ENCODE measurements at places on chromosomes 12 and 14. TPM values are rescaled to one million over a fixed set of nuclear protein-coding genes. Genes with fewer than 3 reads are reported as not detected.

Gene APOLD1
- 18.9 TPM for total RNA-seq

Gene CFL2
- 164 TPM for total RNA-seq

Gene ADCK1
- 4.9 TPM for total RNA-seq

Gene PYGL
- total RNA-seq: 75.8 TPM

Gene FAM181A
- not detected for total RNA-seq

DNA sequence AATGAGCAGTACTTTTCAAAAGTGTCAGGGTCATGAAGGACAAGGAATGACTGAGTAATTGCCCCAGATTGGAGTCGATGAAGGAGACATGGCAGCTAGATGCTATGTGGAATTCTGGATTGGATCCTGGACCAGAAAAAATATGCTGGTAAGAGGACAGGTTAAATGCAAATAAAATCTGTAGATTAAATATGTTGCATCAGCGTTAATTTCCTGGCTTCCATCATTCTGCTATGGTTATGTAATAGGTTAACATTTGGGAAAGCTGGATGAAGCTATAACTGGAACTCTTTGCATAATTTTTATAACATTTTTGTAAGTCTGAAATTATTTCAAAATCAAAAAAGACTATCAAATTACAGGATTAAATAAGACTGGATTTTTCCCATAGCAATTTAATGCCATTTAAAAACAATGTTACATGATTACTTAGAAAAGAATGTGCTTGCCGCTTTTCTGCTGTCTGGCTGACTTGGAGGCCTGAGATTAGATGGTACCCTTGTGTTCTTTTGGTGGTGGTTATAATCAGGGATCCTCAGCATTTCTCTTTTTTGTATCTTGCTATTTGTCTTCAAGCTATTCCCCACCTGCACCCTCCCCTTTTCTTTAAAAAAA is 65.1 kb downstream of the FBXW8 start:
- DNase-seq: no peak

- no peak for DNase-seq
Observed at GRCh38 chr14:103081951-103082350, 2.1 kb upstream of the LBHD2 start.

- no peak for DNase-seq
Observed at GRCh38 chr12:16437926-16438325, 90.5 kb downstream of the MGST1 start.

DNA sequence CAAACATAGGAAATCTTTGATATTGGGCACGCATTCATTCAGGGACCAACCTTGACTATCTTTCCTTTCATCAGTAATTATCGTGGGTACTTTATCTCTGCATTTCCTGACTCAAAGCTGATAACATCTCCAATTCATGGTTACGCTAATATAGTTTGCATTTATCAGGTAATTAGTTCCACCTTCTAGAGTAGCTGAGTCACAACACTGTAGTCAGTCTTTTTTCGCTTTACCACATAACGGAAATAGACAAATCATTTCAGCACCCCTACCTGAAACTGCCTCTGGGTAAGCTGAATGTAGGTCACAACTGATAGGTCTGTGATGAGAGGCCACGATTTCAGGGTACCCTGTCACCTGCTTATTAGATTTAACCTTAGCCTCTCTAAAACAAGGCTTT is 36.7 kb upstream of the IL22 start:
- peak; percentile 78 for DNase-seq

- no peak for DNase-seq
Observed at GRCh38 chr12:116153983-116154382, 123.5 kb downstream of the MED13L start.

- DNase-seq: no peak
Observed at GRCh38 chr12:20018406-20018805, 349.9 kb upstream of the PDE3A start.

- DNase-seq: peak; percentile 98
Observed at GRCh38 chr12:52949413-52950331, 754 bp downstream of the KRT18 start.

DNA sequence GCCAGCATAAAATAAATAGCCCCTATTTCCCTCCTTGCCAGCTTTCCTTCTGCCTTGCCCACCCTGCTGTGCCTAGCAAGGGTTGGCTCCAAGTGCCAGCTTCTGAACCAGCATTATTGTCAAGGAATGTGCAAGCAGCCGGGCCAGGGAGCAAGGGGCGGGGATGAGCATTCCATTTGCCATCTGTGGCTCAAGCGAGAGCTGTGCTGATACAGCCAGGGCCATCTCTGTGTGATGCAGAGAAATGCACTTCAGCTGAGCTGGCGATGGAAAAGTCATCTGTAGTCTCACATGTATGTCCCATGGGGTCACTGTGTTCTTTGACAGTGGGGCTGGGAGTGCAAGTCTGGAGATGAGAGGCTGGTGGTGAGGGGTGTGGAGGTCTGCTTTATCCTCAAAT is 137.3 kb downstream of the SUDS3 start:
- no peak for DNase-seq

DNA sequence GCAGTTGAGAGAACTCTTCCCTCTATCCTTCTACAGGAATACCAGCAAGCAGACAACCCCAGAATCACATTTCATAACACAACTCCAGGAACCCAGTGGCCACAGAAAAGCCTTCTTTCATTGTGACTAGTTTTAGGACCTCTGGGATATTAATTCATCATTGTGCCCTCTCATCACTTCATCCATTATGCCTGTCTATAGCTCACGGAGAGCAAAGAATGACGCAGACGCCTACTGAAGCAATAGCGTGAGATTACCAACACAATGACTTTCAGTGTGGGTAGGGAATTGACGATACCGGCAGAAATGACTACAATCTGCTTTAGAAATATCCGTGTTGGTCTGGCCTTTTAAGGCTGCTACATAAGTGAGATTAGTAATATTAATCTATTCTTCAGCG is 158.1 kb upstream of the FOXG1 start:
- peak; percentile 7 for DNase-seq

DNA sequence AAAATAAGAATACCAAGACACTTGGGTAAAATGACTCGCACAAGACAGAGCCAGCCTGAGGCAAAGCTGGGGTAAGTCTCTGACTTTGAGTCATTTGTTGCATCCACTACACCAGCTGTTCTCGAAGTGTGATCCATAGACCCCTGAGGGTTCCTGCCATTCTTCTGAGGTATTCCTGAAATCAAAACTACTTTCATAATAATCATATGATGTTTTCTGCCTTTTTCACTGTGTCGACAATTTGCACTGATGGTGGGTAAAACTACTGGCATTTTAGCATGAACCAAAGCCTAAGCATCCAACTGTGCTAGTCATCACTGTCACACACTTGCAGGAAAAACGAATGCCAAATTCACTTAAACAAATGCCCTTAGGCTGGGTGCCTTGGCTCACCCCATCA is 135.5 kb upstream of the FUT8 start:
- DNase-seq: peak; percentile 81

GRCh38 chr14:61691495-61691894 is 3.8 kb upstream of the HIF1A start:
- no peak for DNase-seq

GRCh38 chr12:94889445-94890210 is 113.9 kb downstream of the NDUFA12 start:
- DNase-seq: no peak

GRCh38 chr12:90211017-90211416 is 502.4 kb upstream of the ATP2B1 start:
- peak; percentile 92 for DNase-seq

DNA sequence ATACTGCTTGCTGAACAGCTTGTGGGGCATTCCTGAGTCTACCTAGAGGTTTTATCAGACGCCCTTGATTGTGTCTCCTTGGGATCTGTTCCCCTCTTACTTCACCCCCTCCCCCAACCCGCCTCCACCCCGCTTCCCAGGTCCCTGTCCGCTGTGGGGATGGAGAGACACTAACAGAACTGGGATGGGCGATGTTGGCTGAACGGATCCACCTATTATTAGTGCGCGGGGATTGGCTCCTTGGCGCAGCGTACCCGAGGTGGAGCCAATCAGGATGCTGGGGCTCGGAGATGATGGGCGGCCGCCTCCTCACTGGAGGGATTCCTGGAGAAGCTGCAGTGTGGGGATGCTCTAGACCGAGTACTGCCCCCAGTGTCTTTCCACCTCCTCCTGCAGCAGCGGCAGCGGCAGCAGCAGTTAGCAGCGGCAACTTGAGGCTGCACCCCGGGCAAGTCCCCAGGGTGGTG is at the start of gene SYT1:
Gene SYT1 (plus strand): TSS at position 372 of the 467 bp plus-strand sequence.
- DNase-seq: peak; percentile 88

GRCh38 chr12:49547090-49547690 is 8.4 kb downstream of the KCNH3 start:
- no peak for DNase-seq

GRCh38 chr14:51094282-51094821 is 553 bp downstream of the TRIM9 start:
- DNase-seq: peak; percentile 12

DNA sequence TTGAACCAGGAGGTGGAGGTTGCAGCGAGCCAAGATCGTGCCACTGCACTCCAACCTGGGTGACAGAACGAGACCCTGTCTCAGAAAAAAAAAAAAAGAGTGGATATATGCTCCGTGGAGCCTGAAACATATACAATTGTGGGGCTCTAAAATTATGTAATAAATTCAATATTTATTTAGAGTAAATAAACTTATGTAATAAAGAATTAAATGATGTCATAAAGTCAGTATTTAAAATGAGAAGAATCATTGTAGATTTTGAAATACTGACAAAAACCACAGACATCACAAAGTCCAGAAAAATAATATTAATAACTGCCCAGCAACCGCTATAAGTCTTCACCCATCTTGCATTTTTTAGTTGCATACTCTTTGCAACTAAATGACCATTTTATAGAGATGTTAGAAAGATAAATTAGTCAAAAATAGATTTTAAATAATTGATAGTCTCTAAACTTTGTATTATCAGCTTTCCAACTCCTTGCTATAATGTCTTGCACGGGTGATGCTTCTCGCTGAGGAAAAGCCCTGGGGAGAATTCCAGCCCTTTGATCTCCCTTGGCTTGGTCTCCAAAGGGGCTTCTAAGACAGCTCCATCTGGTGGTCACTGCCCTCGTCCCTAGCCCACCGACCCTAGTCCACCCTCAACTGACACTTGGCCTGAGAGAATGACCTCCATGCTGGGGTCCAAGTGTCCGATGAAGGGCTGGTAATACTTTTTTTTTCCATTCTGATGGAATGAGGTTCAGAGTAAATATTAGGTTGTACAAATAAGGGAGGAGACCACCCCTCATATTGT is 7.9 kb upstream of the TMBIM6 start:
- DNase-seq: no peak

- peak; percentile 26 for DNase-seq
Observed at GRCh38 chr12:73678335-73678734, 859.3 kb upstream of the ATXN7L3B start.

DNA sequence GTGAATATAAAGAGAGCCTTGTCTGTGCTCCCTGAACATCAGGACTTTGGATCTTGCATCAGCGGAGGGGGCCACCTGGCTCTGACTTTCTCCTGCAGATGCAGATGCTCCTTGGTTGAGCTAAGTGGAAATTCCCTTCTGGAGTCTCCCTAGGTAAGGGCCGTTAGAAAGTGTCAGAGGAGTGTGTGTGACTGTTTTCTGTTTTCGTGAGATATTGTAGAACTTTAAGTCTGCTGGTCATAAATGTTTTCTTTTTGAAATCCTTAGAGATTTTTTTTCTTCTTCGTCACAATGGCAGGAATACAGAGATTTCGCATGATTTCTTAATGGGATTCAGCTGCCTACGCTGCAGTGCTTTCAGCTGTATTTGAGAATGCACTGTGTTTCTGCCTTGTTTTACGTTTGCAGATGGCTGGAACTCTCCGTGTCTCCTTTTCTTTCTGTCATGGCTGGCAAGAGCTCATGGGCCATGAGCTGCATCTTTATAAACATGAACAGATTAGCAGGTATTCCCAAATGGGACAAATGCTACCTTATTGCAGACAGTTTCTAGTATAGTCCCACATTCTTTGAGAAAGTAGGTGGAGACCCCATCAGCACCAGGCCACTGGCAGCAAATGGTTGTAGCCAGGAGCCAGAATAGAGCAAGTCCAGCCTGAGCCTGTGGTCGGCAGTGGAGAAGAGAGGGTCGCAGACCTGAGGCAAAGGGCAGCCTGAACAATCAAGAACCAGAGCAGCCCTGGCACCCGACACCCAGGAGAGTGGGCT is 76.2 kb upstream of the FRMD6 start:
- DNase-seq: no peak

DNA sequence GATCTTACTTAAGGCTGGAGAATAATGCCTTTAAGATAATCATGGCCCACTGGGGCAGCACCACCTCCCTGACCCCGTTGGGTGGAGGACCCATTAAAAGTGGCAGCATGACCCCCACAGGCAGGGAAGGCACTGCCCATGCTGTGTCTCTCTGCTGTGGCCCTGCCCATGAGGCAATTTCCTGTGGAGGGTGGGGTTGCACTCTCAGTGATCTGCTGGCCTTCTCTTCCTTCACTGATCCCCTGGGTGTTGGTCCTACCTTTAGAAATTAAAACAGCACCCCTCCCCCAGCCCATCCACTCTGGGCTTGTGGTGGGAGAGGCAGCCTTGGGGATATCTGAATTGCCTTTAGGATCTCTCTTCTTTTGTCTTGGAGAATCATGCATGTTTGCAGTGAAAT is 17.3 kb downstream of the KLRK1 start:
- no peak for DNase-seq

GRCh38 chr12:82527165-82527780 is 159.4 kb upstream of the TMTC2 start:
- peak; percentile 25 for DNase-seq

DNA sequence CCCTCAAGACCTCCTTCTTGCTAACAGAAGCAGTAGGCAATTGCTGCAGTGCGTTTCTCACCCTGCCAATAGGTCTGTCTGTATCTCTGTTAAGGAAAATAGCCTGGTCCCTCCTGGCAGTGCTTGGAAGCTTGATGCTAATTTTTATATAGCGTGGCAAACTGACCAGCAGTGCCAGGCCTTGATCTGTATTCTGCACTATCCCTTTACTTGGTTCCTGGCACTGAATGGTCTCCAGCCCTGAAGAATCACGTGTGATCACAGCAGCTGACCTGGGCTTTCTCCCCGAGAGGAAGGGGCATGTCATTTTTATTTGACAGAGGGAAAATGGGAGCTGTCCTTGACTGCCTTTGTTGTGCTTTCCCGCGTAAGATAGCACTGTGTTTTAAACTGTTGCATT is 48.7 kb upstream of the TRAF3 start:
- DNase-seq: no peak

Data from M059J (cell line).